ENCODE measurements at places on chromosomes 4 and X.

DNA sequence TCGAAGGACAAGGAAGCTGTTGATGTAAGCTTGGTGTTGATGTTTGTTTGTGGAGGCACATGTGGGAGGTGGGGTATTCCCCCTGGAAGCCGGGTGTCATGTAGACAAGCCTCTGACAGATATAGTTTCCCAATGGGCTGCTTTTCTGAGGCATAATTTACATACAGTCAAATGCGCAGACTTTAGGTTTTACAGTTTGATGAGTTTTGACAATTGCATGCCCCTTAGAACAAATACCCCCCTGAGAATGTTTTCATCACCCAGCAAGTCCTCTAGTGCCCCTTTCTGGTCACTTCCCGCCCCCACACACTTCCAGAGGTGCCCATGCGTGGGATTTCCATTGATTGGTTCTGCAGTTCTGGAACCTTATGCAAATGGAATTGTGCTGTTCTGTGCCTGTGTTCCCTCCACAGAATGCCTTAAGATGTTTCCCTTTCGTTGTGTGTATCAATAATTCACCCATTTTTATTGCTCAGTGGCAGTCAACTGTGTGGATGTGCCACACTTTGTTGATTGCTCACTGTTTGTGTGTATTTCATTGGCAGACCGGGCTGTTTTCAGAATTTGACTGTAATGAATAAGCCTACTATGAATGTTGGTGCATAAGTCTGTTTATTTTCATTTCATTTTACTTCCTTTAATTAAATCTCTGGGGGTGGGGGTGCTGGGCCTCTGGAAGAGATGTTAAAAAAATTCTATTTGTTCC, 8.5 kb downstream of the EVC start:
- DNase-seq = no peak

- DNase-seq = no peak
Measured at GRCh38 chr4:42397635-42398170, 415 bp downstream of the SHISA3 start.

- no peak for DNase-seq
Measured at GRCh38 chrX:137545711-137546651, 19.9 kb upstream of the ZIC3 start.

- DNase-seq = no peak
Measured at GRCh38 chr4:2792711-2793585, at the start of gene SH3BP2. Gene SH3BP2, plus strand, starts transcription at chr4:2793085. Its CDS starts 27,533 bp downstream, at chr4:2820618.

GRCh38 chr4:94488670-94489069, 36.9 kb downstream of the PDLIM5 start:
- no peak for DNase-seq

GRCh38 chrX:38704146-38704882, 96.9 kb upstream of the MID1IP1 start:
- DNase-seq = no peak

DNA sequence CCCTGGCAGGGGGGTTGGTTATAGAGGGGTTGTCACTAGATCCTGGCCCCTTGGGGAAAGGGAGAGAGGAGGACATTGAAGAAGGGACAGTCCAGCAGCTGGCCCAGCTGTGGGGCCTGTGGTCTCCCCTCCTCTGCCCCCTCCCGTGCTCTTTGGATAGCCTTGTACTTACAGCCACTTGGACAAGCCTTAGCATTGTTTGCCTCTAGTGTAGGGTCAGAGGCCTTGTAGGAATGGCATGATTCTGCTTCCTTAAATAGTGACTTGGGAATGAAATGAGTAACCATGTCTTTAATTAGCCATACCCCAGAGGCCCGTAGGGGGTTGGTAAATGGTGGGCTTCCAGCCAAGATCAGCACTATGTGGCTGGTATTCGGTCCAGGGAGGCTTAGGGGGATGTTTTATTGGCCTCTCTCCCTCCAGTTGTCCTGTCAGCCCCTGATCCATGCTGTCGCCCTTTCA, 230.6 kb downstream of the PTTG2 start:
- DNase-seq = no peak

DNA sequence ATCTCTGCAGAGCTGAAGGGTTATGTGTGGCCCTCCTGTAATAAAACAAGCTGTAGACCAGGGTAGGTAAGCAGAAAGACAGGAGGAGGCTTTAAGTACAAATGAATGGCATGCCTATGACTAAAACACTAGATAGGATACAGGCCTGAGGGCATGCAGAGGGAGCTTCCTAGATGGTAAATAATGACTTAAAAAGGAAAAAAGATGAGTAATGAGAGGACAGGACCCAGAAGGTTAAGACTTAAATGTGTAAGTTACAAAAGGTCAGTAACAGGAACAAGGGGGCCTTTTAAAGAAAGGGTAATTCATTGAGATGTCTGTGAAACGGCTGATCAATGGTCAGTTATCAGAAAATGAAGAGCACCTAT, 194.8 kb downstream of the SOWAHB start:
- DNase-seq = no peak

DNA sequence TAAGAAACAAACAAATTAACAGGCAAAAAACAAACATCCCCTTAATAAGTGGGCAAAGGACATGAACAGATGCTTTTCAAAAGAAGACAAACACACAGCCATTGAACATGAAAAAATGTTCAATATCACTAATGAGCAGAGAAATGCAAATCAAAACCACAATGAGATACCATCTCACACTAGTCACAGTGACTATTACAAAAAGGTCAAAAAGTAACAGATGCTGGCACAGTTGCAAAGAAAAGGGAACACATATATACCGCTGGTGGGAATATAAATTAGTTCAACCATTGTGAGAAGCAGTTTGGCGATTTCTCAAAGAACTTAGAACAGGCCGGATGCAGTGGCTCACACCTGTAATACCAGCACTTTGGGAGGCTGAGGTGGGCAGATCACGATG, 146.1 kb upstream of the NEIL3 start:
- DNase-seq = no peak

DNA sequence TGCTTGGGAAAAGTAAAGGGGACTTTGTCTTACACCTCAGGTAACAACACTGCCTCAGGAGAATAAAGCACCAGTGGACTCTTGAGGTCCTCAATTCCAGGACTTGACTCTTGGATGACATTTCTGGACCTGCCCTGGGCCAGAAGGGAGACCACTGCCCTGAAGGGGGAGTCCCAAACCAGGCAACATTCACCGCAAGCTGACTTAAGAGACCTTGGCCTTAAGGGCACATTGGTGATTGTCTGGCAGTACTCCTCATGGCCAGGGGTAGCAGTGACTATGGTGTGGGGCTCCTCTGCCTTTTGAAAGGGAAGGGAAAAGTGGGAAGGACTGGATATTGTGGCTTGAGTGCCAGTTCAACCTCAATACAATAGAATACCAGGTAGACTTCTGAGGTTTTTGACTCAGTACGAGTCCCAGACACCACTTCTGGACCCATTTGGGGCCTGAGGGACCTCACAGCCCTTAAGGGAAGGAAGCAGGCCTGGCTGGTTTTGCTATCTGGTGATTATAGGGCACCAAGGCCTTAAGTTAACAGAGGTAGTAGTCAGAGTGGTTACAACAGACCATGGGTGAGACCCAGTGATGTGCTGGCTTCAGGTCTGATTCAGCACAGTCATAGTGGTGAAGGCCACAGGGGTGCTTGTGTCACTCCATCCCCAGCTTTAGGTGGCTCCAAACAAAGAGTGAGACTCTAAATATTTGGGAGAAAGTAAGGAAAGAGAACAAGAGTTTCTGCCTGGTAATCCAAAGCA, 121.2 kb upstream of the TET2 start:
- DNase-seq = no peak

GRCh38 chr4:24477919-24478318, 106.4 kb downstream of the DHX15 start:
- DNase-seq = no peak

DNA sequence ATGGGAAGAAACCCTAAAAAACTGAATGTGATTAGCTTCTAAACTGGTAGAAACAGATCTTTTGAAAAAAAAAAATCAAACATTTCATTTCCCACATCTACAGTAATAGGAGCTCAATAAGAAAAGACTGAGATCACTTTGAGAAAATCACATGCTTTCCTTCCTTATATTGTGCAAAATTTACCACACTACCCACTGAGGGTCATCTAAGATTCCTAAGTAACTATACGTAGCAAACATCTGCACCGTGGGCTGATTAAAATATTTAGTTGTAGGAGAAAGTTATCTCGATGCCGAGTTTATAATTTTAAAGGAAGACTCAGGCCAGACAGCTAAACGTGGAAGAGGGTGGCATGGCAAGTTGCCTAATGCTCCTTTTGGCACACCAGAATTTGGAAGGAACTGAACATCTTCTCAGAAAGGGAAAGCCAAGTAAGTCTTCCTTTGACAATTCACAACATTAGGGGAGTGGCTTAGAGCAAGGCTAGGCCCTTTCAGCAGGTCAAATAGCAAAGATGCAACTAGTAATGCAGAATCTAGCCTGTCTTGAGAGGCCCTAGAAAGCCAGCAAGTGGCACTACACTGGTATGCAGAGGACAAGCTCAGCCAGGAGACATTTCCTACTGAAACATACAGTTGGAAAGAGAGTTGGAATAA, 128.0 kb downstream of the TMA16 start:
- DNase-seq = no peak

DNA sequence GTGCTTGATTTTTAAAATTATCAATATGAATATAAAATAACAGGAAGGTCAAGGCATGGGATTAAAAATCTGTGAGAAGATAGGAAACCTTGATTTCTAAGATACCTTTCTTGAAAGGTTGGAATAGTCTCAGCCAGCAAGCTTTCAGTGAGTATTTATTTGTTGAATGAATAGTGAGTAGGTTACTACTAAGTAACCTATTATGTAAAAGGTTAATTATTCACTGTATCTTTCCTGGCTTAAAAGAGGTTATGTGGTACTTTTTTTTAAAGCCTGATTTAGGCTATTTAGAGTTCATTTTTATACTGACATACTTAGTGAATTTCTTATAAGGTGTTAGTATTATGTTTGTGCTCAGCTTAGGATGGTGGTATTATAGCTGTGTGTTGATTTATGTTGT, 123.5 kb downstream of the PTPN13 start:
- DNase-seq = no peak

- DNase-seq = no peak
Measured at GRCh38 chrX:65589304-65589703, 54.7 kb upstream of the LAS1L start.

DNA sequence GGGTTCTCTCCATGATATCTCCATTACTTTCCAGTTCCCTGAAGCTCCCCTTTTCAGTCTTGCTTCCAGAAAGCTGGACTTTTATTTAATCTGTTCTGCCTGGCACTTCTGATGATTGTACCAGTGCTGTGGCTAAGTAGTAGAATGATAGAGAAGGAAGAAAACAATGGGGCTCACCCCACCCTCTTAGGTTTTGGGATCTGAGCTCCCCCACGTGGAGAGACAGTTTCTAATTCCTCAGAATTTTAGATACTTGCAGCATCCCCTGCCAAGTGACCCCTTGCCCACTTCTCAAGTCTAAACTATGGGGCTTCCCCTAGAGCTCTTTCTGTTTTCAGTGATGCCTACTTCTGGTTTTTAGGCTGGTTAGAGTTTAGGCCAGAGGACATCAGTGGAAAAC, 73.9 kb downstream of the GC start:
- no peak for DNase-seq

GRCh38 chrX:74613370-74614092, 893 bp downstream of the RLIM start:
- no peak for DNase-seq

DNA sequence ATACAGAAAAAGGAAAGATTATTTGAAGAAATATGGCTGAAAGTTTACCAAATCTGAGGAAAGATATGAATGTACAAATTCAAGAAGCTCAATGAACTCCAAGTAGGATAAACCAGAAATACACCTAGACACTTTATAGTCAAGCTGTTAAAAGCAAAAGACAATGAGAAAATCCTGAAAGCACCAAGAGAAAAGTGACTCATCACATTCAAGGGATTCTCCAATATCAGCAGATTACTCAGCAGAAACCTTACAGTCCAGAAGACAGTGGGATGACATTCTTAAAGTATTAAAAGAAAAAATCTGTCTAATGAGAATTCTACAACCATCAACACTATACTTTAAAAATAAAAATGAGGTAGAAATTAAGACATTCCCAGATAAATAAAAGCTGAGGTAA, 223.8 kb upstream of the ZCCHC13 start:
- DNase-seq = no peak

- no peak for DNase-seq
Measured at GRCh38 chr4:102792361-102792936, 31.7 kb upstream of the MANBA start.

DNA sequence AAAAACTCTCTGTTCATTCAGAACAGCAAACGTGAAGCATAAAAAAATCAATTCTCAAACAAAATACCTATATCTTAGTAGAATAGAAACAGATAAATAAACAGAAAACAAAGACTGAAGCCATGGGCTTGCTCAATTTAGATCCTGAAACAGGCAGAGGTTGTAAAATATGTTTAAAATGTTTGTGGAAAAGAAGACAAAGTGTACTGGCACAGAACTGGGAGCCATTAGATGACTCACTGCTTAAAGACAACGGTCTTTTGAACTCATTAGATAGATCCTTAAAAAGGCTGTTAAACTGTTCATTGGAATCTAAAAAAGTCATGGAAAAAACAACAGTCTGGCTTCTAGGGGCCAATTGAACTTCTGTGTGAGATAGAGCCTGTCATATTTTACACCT, 247.0 kb upstream of the NDST4 start:
- DNase-seq = no peak

- no peak for DNase-seq
Measured at GRCh38 chr4:40629401-40630334, at the start of gene RBM47. Gene RBM47, minus strand, starts transcription at chr4:40629864. Its CDS starts 190,971 bp downstream, at chr4:40438893.

GRCh38 chr4:57136281-57136680, 26.1 kb upstream of the IGFBP7 start:
- DNase-seq = no peak

- DNase-seq = no peak
Measured at GRCh38 chr4:111854494-111855087, 290.7 kb upstream of the FAM241A start.

DNA sequence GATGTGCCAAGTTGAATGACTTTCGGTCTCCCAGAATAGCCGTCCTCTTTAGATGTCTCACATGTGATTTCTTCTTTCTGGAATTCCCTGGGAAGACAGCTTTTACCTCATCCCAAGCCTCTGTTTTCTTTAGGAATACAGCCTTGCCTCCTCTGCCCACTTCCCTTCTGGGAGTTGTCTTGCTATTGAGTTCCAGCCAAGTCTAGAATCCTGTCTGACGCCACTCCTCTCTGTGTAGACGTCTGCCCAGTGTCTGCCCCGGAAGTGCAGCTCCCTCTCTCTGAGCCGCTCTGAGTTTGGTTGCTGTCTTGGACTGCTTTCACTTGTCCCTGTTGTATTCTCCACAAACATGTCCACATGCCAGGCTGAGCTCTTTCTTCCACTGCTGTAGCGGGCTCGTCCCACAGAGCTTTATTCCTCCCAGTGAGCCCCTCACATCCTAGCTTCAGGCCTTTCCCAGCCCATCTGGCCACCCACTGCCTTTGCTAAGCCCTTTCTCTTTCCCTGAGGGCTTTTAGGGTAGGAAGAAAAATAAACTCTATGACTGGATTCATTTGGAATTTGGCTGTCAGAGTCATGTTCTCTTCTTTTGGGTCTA, 9.0 kb upstream of the IGFBP7 start:
- no peak for DNase-seq

GRCh38 chrX:15814771-15815365, 24.6 kb downstream of the ZRSR2 start:
- DNase-seq = no peak
